ENCODE measurements at places on chromosomes 7 and 10.

GRCh38 chr10:14833106-14833505 is 4.7 kb downstream of the CDNF start:
- DNase-seq: no peak

DNA sequence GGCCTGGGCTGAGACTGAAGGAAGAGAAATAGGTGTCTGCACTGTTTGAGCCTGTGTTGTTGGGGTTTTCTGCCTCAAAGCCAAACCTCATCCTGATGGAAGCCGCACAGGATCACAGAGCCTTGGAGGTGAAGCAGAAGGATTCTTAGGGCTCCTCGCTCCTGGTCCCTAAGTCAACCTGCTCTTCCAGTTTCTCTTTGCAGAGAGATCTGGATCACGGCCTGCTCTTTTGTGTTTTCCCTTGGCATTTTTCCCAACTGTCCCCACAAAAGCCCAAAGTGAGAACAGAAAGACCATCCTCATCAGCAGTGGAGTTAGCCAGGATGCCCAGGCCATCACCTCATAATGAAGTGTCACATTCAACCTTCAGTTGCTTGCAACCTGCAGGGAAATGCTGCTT is 20.3 kb upstream of the PPIA start:
- no peak for DNase-seq

DNA sequence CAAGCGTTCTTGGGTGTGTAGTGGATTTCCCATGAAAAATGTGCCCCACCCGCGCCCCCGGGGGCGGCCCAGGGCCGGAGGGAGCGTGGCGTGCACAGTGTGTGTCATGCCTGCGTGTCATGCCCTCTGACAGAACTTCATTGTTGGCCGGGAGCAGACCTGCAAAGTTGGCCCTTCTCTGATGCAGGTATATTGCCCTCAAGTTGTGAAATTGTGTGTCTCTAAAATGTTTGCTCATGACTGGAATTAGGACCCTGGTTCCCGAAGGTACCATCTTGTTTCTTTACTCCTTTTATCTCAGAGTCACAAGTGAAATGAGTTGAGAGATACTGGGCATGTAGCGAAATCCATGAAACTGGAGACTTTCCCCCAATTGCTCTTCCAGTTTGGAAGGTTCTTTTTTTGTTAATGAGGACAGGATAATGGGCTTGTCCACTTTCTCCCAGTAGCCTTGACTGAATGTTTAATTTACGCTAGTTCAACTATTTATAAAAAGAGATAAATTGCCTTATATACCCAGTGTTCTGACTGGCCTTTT is 26.2 kb downstream of the ADK start:
- peak; percentile 33 for DNase-seq

GRCh38 chr10:29896053-29896452 is 163.3 kb downstream of the JCAD start:
- DNase-seq: no peak

GRCh38 chr7:81416659-81417058 is 353.2 kb downstream of the HGF start:
- DNase-seq: no peak

- DNase-seq: peak; percentile 35
Observed at GRCh38 chr10:16828114-16828568, 10.9 kb upstream of the RSU1 start.

- no peak for DNase-seq
Observed at GRCh38 chr10:116744163-116744753, 1.9 kb upstream of the HSPA12A start.

DNA sequence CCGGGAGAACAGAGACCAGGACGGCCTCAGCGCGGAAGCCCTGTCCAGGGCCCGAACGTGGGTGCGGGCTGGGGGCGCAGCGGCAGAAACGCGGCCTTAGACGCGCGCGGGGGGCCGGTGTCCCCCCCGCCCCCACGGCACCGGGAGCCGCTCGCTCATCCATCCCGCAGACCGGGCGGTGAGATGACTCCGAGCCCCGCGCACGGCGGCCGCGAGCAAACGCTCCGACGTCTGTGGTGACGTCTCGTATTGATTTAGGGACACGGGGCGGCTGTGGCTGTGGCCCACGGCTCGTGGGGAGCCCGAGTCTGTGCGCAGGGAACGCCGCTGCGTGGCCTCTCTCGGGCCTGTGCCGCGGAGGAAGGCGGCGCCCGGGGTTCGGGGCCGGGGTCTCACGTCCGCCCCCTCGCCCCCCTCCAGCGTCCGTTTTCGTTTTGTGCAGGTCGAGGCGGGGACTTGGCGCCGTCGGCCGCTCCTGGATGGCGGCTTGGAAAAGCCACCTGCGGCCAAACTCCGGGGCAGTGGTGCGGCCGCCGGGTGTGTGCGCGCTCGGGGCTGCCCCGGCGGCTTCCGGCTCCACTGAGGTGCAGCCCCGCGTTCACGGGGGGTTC is 1.0 kb upstream of the NKX6-2 start:
- no peak for DNase-seq

DNA sequence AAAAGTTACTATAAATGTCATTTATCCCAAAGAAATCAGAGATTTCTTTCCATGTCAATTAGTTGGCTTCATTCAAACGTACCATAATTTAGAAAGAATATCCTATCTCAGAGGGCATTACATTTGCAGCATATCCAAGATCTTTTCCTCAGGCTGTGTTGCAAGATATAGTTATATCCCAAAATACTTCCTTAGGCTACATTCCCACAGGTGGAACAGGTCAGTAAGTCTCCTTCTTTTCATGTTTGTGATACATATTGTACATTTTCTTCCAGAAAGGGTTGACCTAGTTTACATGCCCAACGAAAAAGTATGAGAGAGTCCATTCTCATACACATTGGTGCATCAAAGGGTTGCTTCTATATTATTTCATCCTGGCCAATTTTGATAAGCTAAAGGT is 26.9 kb upstream of the VWA2 start:
- DNase-seq: no peak

DNA sequence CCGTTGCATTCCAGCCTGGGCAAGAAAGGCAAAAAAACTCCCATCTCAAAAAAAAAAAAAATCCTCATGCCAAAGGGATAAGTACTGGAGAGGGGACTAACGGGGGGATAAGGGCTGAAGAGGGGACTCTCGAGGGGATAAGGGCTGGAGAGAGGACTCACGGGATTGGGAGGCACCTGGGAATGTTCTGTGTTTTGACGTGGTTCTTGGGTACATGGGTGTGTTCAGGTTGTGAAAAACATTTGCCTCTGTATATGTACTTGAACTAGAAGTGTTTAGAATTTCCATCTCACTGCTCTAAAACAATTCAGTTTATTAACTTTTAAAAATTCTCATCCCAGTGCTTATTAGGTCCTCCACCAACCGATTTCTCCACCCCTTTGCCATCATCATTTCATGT is 4.5 kb downstream of the FKBP6 start:
- no peak for DNase-seq

GRCh38 chr7:74343281-74344131 is 54.3 kb downstream of the CLIP2 start:
- no peak for DNase-seq

GRCh38 chr7:150567169-150567568 is at the start of gene GIMAP4:
TSS of gene GIMAP4 (plus strand) at chr7:150567390. CDS start at chr7:150569902, 2,512 bp downstream.
- DNase-seq: no peak

GRCh38 chr10:73398024-73398423 is 15.8 kb downstream of the ANXA7 start:
- DNase-seq: no peak

DNA sequence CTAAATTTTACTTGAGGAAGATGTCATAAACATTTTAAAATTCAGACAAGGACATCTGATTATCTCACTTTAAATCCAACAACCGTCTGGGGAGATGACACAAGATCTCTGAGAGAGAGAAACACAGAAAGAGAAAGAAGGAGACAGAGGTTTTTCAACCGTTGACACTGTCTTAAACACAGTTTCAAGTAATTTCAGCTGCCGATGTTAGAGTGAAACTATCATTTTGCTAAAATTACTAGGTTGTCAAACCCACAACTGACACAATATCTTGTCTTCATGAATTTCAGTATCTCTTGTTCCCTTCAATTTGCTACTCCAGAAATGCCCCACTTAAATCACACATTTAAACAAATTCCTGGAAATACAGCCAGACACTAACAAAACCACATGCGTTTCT is 174.8 kb downstream of the RAPGEF5 start:
- no peak for DNase-seq

DNA sequence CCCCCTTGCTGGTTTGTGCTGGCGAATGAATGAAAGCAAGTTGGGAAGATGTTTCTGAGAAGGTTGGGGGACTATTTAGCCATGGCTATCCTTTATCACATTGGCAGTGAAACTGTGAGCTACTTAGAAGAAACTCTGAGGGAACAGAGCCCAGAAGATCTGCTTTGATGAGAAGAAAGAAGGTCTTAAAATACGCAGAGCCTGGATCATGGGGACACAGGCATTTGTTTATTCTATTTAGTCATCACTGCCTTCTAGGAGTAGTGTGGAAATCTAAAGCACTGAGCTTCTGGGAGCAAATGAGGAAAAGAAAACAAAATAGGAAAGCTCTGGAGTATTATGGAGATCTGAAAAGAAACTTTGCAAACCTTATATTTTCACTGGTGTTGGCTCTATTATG is 28.5 kb downstream of the CPED1 start:
- DNase-seq: no peak

DNA sequence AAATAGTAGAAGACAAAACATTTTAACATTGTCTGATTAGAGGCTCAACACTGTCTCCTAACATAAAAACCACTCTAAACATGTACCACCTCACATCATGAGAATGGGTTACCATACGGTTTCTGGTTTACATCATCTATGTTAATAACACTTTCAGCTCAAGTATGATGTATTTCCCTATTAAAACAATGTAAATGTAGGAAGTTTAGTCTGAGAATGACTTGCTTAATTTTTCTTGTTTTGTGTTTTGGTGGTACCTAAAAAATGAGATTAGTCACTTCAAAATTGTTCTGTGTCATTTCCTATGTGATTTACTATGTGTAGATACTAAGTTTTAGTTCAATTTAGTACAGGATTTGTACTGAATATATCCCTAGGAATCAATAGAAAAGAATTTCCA is 195.8 kb upstream of the SEMA3C start:
- DNase-seq: no peak

DNA sequence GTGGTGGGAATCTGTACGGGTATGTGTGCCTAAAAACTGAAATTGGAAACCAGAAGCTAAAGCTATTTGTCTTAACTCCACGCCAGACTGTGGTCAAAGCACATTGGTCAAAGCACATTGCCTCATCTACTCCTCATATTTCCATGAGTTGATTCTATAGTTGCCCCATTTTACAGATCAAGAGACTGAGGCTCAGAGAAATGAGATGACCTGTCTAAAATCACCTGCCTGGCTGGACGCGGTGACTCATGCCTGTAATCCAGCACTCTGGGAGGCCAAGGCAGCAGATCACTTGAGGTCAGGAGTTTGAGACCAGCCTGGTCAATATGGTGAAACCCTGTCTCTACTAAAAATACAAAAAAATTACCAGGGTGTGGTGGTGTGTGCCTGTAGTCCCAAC is 21.7 kb upstream of the MNX1 start:
- DNase-seq: no peak

DNA sequence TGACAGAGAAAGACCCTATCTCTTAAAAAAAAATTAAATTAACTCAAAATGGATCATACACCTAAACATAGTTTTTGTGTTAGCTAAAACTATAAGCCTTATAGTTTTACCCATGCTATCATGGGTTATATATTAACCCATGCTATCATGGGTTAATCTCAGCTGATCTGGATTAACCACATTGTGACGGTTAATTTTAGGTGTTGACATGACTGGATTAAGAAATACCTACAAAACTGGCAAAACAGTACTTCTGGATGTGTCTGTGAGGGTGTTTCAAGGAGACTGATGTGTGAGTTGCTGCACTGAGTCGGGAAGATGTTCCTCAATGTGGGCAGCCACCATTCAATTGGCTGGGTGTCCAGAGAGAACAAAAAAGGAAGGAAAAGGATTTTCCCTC is 44.3 kb upstream of the FXYD4 start:
- no peak for DNase-seq
